ENCODE measurements at places on chromosomes 4 and X.

- H3K27me3 ChIP-seq, result peaks cover 30% of the 10 kb centered on the region
- no peak for DNase-seq
- H3K36me3 ChIP-seq, result no peaks in the 10 kb centered on the region
- no peak overlapping the region for H3K27ac ChIP-seq
These were observed 1.7 kb upstream of the TMEM271 start for GRCh38 chr4:577499-578450.

DNA sequence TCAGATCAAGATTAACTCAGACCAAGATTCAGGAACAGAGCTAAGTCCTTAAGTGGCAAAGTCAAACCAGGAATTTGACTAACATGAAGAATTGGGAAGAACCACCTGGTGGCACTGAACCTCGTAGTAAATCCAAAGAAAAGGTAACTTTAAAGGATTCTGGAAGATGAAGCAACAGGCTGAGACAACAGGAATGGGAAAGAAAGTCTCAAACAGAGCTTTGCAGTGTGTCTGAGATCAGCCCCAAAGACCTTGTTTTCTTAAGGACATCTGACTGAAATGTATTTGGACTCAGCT lies 126.1 kb downstream of the ASB9 start:
- no peaks in the 10 kb centered on the region for H3K36me3 ChIP-seq
- H3K4me3 ChIP-seq, result no peak overlapping the region
- H3K27ac ChIP-seq, result no peak overlapping the region
- no peak for DNase-seq
- no peaks in the 10 kb centered on the region for H3K4me1 ChIP-seq

DNA sequence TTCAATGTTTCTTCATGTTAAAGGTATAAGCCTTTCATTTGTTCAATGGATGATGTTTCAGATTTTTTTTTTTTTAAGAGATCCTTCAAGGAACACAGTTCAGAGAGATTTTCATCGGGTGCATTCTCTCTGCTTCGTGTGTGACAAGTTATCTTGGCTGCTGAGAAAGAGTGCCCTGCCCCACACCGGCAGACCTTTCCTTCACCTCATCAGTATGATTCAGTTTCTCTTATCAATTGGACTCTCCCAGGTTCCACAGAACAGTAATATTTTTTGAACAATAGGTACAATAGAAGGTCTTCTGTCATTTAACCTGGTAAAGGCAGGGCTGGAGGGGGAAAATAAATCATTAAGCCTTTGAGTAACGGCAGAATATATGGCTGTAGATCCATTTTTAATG lies 75.8 kb downstream of the NPNT start:
- H3K4me1 ChIP-seq, result no peaks in the 10 kb centered on the region
- H3K27ac ChIP-seq, result no peak overlapping the region
- no peaks in the 10 kb centered on the region for H3K36me3 ChIP-seq

DNA sequence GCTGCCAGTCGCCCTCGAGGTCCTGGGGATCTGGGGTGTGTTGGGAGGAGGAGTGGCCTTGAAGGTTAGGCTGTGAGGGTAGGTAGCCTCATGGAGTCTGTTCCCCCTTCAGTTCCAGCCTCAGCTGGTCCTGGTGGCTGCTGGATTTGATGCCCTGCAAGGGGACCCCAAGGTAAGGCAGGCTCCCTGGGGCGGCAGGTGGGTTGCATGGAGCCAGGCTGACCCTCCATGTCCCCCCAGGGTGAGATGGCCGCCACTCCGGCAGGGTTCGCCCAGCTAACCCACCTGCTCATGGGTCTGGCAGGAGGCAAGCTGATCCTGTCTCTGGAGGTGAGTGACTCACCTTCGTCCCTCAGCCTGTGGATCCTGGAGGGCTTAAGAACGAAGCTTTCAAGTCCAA lies 11.6 kb upstream of the ERAS start:
- no peak for DNase-seq
- H3K4me3 ChIP-seq, result no peak overlapping the region
- peaks cover 27% of the 10 kb centered on the region for H3K36me3 ChIP-seq
- no peak overlapping the region for H3K27ac ChIP-seq
- H3K27me3 ChIP-seq, result no peaks in the 10 kb centered on the region

DNA sequence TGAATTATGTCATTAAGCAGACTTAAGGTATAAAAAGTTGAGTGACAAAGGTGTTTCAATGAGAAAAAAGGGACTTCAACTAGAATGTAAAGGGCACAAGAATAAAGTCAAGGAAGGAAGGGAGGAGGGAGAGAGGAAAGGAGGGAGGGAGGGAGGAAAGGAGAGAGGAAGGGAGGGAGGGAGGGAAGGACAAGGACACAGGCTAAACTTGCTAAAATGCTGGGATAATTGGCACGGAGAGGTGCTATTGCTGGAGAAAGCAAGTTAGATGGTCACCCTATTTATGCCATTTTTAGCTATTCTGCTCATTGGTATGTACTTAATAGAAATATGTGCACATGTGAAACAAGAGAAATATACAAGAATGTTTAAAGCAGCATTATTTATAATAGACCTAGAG lies 44.9 kb upstream of the SPP1 start:
- no peaks in the 10 kb centered on the region for H3K27me3 ChIP-seq
- no peak for DNase-seq
- no peak overlapping the region for H3K27ac ChIP-seq
- no peaks in the 10 kb centered on the region for H3K4me1 ChIP-seq

DNA sequence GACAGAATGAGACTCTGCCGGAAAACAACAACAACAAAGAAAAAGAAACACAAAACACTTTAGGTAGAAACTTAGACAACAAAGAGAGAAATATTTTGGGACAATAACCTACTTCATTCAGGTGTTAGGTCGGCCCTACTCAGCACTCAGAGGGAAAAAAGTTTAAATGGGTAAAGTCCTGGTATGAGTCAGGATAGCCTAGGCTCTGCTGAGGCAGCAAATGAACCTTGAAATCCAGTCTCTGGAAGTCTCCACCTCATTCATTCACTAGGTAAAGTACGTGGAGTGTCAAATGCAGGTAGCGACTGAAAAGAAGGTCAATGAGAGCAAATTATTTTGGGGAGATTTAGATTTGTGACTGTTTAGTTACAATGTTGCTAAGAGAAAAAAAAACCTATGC lies 127.4 kb downstream of the FHDC1 start:
- peaks cover 5% of the 10 kb centered on the region for H3K4me1 ChIP-seq
- no peaks in the 10 kb centered on the region for H3K36me3 ChIP-seq
- no peak for DNase-seq
- no peak overlapping the region for H3K27ac ChIP-seq
- no peak overlapping the region for H3K4me3 ChIP-seq
- 0 out of 3 replicates have a peak, but pooled peaks cover 2% of the 10 kb centered on the region for H3K27me3 ChIP-seq
